ENCODE measurements at places on chromosomes 5 and 9.

DNA sequence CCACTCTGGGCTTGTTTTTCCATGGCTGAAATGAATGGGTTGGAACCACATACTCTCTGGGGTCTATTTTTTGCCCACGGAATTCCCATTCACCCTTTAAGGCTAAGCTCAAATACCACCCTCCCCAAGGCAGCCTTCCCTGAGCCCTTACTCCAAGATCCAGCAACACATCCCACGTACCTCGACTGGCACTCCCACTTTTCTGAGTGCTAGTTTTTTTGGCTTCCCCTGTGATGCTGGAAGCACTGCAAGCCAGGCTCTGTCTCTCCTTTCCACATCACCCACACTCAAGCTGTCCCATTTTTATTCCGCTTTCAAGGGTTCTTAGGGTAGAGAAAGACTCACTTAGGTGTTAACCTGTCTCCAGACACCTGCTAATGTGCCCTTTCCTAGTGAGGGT, 6.0 kb downstream of the ST6GALNAC6 start:
- no peak for DNase-seq

- no peak for DNase-seq
These were observed 60.9 kb upstream of the ORM1 start for GRCh38 chr9:114261987-114262386.

- no peak for DNase-seq
These were observed 1.5 kb downstream of the RASGRF2 start for GRCh38 chr5:80961376-80962281.

- DNase-seq, result no peak
These were observed 97.3 kb upstream of the SH3GL2 start for GRCh38 chr9:17481565-17481964.

- no peak for DNase-seq
These were observed 156.3 kb downstream of the ELAVL2 start for GRCh38 chr9:23669776-23670175.

- DNase-seq, result no peak
These were observed 176.9 kb upstream of the WWC1 start for GRCh38 chr5:168114444-168115017.

DNA sequence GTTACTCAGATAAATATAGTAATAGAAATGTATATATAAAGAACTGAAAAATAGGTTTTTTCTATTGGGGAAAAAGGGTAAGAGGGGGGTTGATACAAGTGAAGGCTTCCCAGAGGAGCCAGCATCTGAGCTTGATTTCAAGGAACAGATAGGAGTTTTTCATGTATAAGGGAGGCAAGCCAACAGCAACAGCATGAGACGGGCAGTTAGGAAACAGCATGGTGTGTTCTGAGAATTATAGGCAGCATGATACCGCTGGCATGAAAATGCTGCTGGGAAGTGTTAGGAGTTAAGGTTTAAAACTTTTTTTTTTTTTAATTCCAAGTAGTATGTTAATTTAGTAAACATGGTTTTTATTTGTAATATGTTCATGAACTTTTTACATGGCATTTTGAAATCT, 9.7 kb downstream of the CDC37L1 start:
- DNase-seq, result no peak

GRCh38 chr5:36505021-36505420, 101.4 kb upstream of the SLC1A3 start:
- no peak for DNase-seq

- no peak for DNase-seq
These were observed 250.2 kb upstream of the PTGER4 start for GRCh38 chr5:40429258-40430100.

DNA sequence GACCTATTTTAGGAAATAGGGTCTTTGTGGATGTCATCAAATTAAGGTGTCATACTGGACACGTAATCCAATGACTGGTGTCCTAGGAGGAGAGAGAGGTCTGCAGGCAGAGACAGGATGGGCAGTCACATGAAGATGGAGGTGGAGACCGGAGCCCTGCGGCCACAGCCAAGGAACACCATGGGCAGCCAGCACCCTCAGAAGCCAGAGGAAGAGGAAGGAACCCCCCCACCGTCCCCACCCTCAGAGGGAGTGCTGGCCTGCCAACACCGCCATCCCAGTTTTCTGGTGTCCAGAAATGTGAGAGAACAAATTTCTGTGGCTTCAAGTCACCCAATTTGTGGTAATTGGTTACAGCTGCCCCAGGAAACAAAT, 88.3 kb downstream of the NSUN2 start:
- no peak for DNase-seq

- no peak for DNase-seq
These were observed 9.7 kb downstream of the GSN start for GRCh38 chr9:121277518-121278295.

GRCh38 chr5:72377910-72378638, 57.9 kb downstream of the PTCD2 start:
- no peak for DNase-seq

DNA sequence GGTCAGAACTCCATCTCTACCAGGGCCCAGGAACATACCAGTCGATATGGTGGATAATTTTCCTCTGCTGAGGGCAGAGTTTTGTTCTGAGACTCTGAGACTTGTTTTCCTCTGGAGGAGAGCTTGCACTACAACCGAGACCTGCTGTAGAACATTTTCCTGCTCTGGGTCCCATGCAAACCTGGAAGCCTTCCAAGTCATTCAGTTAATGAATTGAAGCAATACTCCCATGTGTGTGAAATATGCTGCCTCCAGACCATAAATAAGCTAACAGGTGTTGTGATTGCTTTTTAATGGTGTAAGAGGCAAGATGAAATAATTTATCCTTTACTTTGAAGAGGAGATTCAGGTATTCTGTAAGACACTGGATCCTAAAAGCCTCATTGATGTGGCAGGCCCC, 372.8 kb downstream of the TMEM167A start:
- DNase-seq, result no peak

DNA sequence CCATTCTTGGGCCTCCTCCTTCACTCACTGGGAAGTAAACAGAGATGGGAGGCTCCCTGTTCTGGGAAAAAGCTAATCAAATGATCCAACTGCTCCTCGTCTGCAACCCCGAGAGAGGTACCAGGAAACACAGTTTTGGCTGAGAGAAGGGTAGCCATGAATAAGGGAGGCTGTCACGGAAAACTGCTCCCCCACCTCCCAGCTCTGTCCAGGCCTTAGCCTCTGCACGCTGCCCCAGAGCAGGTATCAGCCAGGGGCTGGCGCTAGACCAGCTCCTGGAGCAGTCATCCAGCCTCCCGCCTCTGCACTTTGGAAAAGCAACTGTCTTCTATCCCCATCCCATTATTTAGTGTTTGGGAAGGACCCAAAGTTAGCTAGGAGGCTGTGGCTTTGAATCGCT, 266.1 kb downstream of the NDUFS4 start:
- no peak for DNase-seq

- DNase-seq, result no peak
These were observed 29.9 kb downstream of the USP20 start for GRCh38 chr9:129864991-129865647.

DNA sequence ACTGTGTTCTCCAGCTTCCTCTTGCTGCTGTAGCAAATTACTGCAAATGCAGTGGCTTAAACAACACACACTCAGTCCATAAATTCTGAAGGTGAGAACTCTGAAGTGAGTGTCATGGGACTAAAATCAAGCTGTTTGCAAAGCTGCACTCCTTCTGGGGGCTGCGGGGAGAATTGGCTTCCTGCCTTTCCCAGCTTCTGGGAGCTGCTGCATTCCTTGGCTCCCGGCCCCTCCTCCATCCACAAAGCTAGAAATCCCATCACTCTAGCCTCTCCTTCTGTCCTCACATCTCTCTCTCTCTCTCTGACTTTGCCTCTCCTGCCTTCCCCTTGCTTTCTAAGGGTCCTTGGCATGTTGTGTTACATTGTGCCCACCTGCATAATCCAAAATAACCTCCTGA, 14.2 kb upstream of the MED10 start:
- DNase-seq, result no peak

GRCh38 chr9:94606646-94607422, 13.2 kb upstream of the FBP2 start:
- no peak for DNase-seq

- no peak for DNase-seq
These were observed 11.3 kb downstream of the IPPK start for GRCh38 chr9:92658611-92659010.

DNA sequence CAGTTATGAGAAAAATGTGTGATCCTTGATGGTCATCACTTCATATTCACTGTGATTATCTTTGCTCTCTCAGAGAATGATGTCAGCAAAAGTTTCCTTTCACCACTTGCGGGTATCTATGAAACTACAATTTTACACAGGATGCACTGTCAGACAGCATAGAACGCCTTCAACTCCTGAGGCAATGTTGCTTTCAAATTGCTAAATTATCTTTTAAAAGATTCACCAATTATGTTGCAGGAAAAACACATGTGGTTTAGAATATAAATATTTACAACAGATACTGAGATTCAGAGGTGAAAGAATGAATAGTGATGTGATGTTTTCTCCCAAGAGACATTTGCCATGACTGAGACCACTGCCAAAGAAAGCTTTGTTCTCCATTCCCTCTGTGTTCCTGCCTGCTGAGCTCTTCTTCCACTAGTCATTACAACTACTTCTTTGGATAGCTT, 879.8 kb upstream of the DMAC1 start:
- no peak for DNase-seq

- no peak for DNase-seq
These were observed 505.1 kb downstream of the DNAH5 start for GRCh38 chr5:13439430-13439829.

- DNase-seq, result no peak
These were observed 79.4 kb upstream of the IZUMO3 start for GRCh38 chr9:24625097-24625496.

- DNase-seq, result no peak
These were observed 41.9 kb downstream of the WDR36 start for GRCh38 chr5:111134087-111134486.

DNA sequence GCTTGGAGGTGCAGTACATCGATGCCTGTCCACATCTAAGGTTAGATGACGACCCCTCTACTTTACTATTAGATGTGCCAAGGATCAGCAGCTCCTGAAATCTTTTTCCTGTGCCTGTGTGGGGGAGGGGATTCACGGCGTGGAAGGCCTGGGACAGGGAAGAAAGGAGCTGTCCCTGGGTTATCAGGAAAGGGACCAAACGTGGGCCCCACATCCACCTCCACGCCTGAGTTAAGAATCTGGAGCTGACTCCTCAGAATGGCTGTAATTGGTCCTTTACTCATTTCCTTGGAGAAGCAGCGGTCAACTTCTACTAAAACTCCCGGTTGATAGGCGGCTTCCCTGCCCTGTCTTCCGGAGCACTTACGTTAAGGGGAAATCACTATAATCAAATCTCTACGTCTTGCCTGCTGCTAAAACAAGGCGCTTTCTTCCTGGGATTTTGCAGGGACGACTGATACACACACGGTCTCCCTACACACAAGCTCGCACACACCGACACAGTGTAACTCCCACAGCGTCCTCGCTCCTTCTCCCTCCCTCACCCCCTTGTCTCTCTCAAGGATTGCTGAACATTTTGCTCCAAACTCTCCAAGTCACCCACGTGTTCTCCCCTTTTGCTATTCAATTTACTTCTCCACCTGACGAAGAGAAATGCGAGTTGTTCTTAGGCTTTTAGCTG, 1.4 kb downstream of the PDE4D start:
- DNase-seq, result no peak

DNA sequence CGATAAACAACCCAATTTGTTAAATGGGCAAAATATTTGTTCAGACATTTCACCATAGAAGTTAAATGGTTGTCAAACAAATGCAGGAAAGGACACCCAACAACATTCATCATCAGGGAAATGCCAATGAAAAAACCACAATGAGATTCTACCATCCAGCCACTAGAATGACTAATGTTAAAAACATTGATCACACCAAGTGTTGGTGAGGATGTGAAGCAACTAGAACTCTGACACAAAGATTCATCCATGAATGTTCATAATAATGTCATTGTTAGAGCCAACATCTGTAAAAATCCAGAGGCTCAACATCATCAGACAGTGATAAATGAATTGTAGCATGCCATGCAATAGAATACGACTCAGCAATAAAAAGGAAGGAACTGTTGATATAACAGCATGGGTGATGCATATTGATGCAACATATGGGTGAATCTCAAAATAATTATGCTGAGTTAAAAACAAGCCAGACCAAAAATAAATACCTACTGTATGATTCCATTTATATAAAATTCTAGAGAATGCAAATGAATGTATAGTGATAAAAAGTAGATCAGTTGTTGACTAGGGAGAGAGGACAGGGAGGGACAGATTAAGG, 55.9 kb upstream of the UNC5A start:
- no peak for DNase-seq

GRCh38 chr5:174411479-174411819, 312.9 kb upstream of the MSX2 start:
- DNase-seq, result no peak

- no peak for DNase-seq
These were observed 391.1 kb upstream of the GRAMD2B start for GRCh38 chr5:126031989-126032716.

DNA sequence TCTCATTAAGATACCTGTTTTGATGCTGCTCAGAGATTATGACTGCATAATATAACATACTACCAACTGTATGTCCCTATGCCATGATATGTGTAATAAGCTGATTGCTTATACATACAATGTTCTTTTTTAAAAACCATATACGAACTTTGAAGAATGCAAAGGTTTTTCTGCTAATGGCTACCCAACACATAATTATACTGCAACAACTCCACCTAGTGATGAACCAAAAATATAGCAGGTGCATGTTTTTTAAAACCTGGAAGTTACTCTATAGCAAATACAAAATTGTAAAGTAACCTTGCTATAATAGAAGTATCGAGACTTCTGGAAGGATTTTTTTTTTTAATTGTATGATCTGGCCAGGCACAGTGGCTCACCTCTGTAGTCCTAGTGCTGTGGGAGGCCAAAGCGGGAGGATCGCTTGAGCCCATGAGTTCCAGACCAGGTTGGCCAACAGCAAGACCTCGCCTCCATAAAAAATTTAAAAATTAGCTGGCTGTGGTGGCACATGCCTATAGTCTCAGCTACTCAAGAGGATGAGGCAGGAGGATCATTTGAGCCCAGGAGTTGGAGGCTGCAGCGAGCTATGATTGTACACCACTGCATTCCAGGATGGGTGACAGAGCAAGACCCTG, 49.1 kb downstream of the HOMER1 start:
- no peak for DNase-seq

- DNase-seq, result no peak
These were observed 13.9 kb downstream of the MAP1B start for GRCh38 chr5:72121052-72121779.

DNA sequence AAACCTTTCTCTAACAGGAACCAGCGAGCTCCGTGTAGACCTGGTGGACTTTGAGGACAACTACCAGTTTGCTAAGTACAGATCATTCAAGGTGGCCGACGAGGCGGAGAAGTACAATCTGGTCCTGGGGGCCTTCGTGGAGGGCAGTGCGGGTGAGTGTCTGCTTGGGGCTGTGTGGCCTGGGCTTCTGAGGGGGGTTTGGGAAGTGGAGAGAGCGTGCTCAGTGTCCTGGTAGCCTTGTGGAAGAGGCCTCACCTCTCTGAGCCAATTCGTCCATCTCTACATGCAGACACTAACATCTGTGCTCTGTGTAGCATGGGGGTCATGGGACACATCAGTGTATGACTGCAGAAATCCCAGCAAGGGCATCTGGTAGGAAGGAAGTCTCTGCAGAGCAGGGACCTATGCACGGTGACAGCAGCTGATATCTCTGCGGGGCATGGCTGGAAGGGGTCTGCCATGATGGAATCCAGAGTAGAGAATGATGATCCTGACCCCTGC, 5.9 kb downstream of the FCN2 start:
- no peak for DNase-seq

GRCh38 chr5:10257870-10258269, 7.8 kb downstream of the CCT5 start:
- DNase-seq, result no peak

Data from activated B cell treated with CpG ODN at 0.5 μM for 24 hours (primary cell).